ENCODE measurements at places on chromosomes 5 and 9.

- DNase-seq, result no peak
- no peak overlapping the region for H3K4me3 ChIP-seq
- peaks cover 8% of the 10 kb centered on the region for H3K4me1 ChIP-seq
- H3K36me3 ChIP-seq, result no peaks in the 10 kb centered on the region
- H3K27me3 ChIP-seq, result peaks cover 69% of the 10 kb centered on the region
These were observed 18.0 kb downstream of the GFI1B start for GRCh38 chr9:132996526-132996925.

DNA sequence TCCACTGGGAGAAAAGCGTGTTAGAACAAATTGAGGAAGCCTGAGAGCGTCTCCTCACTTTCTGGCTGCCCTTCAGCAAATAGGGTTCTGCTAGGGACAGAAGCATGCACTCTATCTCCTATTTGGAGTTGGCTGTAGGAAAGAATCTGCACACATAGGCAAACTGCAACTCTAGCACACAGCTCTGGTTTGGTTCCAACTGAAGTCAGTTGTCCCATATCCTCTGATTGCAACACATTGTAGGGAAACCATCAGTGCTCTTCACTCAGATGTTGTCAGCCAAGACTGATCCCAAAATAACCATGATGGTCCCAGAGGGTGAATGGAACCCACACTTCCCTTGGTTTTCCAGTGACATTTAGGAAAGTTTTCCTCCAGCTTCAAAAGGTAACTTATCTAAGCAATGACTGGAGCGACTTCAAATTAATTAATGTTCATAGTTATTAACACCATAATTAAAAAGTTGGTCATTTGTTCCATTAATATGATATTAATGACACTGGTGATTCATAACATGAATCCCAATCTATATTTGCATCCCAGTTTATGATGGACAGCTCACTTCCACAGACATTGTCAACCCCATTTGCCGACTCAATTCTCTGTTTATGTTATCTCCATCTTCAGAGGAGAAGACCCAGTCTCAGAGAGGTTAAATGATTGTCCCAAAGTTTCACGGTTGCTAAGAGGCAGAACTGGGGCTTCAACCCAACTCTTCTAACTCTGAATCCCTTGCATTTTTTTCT is 136.7 kb upstream of the ZNF462 start:
- no peaks in the 10 kb centered on the region for H3K4me1 ChIP-seq
- no peaks in the 10 kb centered on the region for H3K36me3 ChIP-seq
- no peaks in the 10 kb centered on the region for H3K27me3 ChIP-seq
- no peak for DNase-seq
- H3K4me3 ChIP-seq, result no peak overlapping the region

GRCh38 chr9:6793203-6793602 is 35.4 kb downstream of the KDM4C start:
- H3K27ac ChIP-seq, result no peak overlapping the region
- H3K27me3 ChIP-seq, result no peaks in the 10 kb centered on the region
- H3K4me1 ChIP-seq, result peaks cover 7% of the 10 kb centered on the region
- DNase-seq, result no peak
- no peak overlapping the region for H3K4me3 ChIP-seq

DNA sequence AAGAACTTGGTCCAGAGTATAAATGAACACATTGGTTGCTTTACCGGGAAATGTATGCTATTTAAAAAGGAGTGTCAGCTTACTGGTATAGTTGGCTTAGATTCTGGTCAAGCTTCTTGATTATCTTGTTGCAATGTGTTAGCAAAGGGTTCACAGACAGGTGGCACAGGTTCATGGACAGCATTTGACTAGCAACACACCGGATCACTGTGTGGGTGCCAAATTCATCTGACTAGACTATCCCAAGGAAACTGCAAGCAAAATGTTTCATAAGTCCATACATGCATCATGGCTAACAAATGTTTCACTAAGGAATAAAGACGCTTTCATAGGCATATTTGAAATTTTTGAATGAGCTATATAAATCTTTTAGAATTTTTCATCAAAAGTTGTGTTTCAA is 274.1 kb downstream of the PLK2 start:
- H3K4me3 ChIP-seq, result no peak overlapping the region
- no peak overlapping the region for H3K27ac ChIP-seq
- DNase-seq, result no peak
- H3K36me3 ChIP-seq, result no peaks in the 10 kb centered on the region

DNA sequence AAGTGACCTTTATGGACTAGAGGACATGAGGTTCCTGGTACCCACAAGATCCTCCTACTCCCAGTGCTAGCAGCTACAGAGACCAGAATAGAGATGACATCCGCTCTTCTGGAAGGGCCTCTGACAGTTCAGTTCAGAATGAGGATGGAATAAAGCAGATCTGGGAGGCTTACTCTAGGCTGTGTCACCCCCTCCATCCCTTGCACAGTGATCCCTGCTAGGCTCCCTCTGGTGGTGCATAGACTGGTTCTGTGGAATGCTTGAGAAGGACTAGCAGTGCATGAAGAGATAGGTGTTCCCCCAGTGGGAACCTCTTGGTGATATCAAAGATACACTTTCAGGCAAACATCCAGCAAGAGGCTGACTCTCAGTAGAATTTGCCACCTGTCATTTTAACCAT is 83.0 kb downstream of the NPR3 start:
- H3K4me3 ChIP-seq, result no peak overlapping the region
- DNase-seq, result no peak
- no peaks in the 10 kb centered on the region for H3K36me3 ChIP-seq
- H3K27ac ChIP-seq, result no peak overlapping the region
- H3K4me1 ChIP-seq, result no peaks in the 10 kb centered on the region

DNA sequence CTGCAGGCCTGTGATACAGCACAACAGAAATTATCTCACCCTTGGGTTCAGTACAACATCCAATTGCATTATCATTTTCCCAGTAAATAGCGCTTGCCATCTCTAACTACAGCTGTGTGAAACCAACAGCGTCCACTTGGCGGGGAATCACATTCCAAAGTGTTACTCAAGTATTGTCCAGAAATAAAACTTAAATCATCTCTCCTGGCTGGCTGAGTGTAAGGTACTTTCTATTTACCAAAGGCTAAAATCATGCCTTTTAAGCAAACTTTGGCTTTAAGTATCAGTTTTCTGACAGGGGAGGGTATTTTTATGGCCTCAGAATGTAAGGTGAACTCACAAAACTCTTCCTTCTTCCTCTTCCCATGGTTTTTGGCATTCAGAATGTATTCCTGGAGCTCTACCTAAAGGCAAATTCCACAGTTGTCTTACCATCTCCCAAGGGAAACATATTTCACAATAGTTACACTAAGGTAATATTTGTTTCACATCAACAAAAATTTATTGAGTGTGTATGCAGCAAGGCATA is 205.6 kb upstream of the MPDZ start:
- H3K27ac ChIP-seq, result no peak overlapping the region
- DNase-seq, result no peak

GRCh38 chr9:14467675-14468374 is 153.9 kb upstream of the NFIB start:
- H3K27me3 ChIP-seq, result no peaks in the 10 kb centered on the region
- DNase-seq, result no peak
- H3K27ac ChIP-seq, result no peak overlapping the region
- no peak overlapping the region for H3K4me3 ChIP-seq
- no peaks in the 10 kb centered on the region for H3K36me3 ChIP-seq

- no peak overlapping the region for H3K27ac ChIP-seq
- no peaks in the 10 kb centered on the region for H3K4me1 ChIP-seq
- DNase-seq, result no peak
- no peaks in the 10 kb centered on the region for H3K36me3 ChIP-seq
- H3K4me3 ChIP-seq, result no peak overlapping the region
These were observed 241.0 kb downstream of the PTPRD start for GRCh38 chr9:10371824-10372223.

DNA sequence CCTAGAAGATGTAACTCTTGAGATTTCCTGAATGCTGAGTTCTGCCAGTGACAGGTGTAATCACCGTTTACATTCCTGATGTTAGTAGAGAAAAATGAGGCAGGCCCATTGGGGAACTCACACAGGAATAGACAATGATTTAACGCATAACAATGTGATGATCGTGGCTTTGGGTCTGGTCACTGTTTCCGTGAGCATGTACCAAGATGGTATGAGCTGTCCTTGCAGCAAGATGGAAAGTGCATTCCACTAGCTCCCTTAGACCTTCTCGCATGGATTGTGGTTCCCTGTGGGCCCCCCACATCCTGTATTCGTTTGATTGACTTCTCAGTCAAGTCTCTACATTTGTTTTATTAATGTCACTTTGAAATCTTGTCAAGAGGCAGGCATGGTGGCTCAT is 124.0 kb upstream of the DAP start:
- H3K4me1 ChIP-seq, result no peaks in the 10 kb centered on the region
- no peak for DNase-seq
- H3K27me3 ChIP-seq, result peaks cover 7% of the 10 kb centered on the region
- no peak overlapping the region for H3K27ac ChIP-seq

GRCh38 chr9:81826517-81826906 is 101.7 kb upstream of the SPATA31D4 start:
- H3K27me3 ChIP-seq, result no peaks in the 10 kb centered on the region
- no peak for DNase-seq
- H3K27ac ChIP-seq, result no peak overlapping the region
- H3K36me3 ChIP-seq, result no peaks in the 10 kb centered on the region
- no peak overlapping the region for H3K4me3 ChIP-seq
